D721Med (cell line): ENCODE measurements at places on chromosomes 3 and 15.

- no peak for DNase-seq
Measured at GRCh38 chr3:142117056-142117851, 32.1 kb downstream of the TFDP2 start.

GRCh38 chr3:124918524-124918923, 16.0 kb downstream of the MUC13 start:
- DNase-seq = no peak

DNA sequence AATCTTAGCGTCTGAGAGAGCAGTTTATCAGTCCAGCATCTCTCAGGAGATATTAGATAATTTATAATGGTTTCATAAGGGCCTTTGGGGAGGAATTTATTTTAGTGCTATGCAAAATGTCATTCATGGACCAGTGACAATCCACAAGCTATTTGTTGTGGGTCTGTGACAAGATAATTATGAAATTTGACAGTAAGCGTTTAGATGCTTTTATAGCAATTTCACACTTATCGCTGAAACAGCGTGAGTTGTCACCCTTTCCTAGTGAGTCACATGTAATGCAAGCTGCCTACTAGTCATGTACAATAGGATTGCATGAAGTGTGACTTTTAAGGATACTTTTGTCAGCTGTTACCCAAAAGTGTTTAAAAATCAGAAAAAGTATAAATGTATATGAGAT, 315.6 kb upstream of the THBS1 start:
- no peak for DNase-seq

DNA sequence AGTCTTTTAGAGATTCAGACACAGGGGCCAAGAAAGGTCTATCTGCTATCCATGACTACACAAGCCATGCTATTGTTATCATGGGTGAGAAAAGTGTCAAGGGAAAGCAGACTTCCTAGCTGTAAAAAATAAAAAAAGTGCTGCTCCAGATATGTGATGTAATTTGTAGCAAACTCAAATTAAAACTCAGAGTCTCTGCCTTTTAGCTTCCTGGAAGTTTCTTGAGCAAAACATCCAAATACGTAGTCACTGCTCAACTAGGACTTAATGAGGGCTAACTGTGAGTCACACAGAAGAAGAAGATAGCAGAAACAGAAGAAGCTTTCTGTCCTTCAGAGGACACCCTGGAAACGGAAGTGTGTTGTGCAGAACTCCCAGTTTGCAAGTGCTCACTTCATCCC, 393.4 kb upstream of the NR2F2 start:
- DNase-seq = no peak

GRCh38 chr15:101481381-101481705, 8.2 kb downstream of the PCSK6 start:
- DNase-seq = no peak

GRCh38 chr3:144516026-144516425, 544.4 kb downstream of the DIPK2A start:
- no peak for DNase-seq

DNA sequence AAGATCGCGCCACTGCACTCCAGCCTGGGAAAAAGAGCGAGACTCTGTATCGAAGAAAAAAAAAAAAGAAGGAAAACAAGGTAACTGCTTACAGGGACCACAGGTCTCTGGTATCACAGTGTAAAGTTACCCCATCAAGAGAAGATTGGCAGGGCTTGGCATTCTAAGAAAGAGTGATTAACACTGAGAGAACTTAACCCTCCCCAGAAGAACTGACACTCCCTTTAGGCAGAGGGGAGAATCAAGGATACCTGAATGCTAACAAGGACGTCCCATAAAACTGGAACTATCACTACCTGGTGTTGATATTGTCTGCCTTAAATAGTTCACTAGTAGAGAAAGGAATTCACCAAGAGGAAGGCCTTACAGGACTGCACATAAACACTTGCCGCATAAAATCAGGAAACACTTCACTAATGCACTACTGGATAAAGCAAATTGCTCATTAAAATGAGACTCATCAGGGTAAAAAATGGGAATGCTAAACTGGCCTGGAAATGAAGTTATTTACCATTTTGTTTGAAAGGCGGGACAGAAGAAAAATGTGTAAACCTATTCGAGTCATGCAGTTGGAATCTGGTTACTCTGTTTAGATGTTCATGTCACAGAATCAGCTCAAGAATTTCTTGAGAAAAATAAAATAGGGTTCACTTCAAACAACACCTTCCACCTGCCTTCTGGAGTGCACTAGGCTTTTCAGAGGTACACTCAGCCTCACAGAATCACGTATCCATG, 121.6 kb downstream of the FOXP1 start:
- DNase-seq = no peak

- no peak for DNase-seq
Measured at GRCh38 chr15:48754011-48754410, 56.9 kb downstream of the CEP152 start.

- no peak for DNase-seq
Measured at GRCh38 chr3:65277798-65278197, 590.0 kb upstream of the ADAMTS9 start.

DNA sequence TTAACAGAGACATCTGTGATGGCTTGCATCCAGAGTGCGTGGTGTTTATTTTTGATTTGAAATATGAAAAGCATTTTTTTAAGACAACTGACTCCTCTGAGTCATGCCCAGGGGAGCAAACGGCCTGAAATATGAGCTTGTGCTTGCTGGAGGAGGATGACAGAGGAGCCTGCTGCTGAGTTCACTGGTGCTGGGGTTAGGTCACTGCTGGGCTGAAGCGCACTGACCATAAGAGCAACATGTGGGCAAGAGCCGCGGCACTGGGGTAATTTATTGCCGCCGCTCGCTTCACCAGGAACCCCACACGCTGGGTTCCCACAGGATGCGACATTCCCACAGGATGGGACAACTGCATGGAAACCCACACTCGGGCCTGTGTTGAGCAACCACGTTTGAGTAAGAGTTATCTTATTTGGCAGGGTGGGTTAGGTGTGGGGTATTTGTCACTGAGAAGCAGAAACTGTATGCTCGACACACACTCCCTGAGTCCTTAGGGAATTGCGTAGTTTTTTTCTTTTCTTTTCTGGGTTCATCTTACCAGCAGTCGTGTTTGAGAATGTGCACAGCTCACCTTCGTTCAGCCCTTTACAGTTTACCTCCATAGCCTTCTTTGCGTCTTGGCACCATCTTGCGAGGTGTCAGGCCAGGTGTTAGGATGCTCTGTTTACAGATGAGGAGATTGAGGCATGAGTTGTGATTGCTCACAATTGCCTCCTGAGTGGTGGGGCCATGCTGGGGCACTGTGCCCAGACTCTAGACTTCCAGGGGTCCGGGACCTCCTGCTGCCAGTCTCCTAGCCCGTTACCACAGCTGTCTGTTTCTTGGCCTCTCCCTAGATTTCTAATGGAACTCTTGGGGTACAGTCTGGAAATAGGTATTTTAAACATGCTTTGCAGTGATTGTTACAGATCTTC, 60.4 kb downstream of the SMAD3 start:
- DNase-seq = no peak

DNA sequence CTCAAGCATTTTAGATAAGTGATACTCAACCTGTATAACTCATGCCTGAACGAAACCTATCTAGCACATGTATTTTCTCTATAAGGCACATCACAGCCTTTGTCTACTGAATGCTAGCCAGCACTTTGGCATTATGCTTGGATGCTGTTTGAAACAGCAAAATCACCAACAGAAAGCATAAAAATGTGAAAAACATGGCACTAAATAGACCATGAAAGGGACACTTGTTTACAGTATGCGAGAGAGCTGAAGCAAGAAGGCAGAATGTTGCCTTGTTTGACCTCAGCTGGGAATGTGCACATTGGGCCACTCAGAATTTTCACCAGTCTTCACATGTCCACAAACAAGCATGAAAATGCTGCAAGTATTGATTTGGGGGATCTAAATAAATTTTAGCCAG, 59.5 kb downstream of the MINDY2 start:
- no peak for DNase-seq

DNA sequence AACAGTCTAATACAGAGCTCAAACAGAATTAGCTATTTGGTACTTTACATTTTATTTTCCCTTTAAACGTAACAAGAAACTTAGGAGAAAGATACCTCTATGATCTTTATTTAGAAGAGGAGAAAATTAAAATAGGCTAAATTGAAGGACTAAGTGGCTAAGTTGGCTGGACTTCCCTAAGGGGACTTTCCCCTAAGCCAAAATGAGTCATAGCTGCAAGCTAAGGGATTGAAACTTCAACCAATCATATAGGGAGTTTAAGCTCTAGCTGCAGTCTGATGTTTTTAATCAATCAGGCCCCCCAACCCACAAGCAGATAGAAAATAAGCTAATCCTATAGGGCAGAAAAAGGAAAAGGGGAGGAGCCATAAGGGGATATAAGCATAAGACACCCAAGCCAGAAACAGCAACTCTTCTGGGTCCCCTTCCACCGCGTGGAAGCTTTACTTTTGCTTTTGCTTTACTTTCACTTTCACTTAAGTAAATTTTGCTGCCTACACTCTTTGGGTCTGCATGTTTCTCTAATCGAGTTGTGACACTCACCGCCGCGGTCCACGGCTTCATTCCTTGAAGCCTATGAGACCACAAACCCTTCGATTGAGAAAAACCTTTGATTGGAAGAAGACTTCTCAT, 1108.5 kb upstream of the EPHA6 start:
- no peak for DNase-seq
